ENCODE measurements at places on chromosomes 5 and 9.

- DNase-seq, result no peak
Observed at GRCh38 chr9:73219985-73220626, 68.4 kb downstream of the ANXA1 start.

DNA sequence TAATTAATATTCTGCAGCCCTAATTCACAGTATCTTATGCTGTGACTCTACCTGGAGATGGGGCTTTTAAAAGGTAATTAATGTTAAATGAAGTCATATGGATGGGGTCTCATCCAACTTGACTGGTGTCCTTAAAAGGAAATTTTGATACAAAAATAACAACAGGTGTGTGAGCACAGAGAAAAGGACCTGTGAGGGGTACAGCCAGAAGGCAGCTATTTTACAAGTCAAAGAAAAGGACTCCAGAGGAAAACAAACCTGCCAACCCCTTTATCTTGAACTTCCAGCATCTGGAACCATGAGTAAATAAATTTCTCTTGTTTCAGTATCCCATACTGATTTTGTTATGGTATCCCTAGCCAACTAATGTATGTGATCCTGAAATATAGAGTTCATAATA is 250.3 kb downstream of the TMEM232 start:
- no peak for DNase-seq

- DNase-seq, result no peak
Observed at GRCh38 chr5:149711338-149711737, 18.8 kb upstream of the PPARGC1B start.

DNA sequence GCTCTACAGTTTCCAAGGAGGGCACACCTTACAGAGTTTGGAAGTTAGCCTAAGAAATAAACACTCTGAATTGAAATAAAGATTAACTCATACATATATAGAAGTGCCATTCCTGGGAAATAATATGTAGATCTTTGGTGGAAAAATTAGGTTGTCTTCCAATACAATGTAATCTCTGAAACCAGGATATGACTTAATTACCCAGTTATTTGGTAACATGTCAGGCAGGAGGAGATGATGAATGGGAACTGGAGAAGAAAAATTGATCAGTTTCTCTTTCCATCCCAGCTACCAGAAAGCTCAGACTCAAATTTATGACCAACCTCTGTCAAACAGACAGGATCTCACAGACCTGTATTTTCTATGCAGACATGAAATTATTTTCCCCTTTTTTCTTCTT is 215.2 kb upstream of the SNX2 start:
- DNase-seq, result no peak

DNA sequence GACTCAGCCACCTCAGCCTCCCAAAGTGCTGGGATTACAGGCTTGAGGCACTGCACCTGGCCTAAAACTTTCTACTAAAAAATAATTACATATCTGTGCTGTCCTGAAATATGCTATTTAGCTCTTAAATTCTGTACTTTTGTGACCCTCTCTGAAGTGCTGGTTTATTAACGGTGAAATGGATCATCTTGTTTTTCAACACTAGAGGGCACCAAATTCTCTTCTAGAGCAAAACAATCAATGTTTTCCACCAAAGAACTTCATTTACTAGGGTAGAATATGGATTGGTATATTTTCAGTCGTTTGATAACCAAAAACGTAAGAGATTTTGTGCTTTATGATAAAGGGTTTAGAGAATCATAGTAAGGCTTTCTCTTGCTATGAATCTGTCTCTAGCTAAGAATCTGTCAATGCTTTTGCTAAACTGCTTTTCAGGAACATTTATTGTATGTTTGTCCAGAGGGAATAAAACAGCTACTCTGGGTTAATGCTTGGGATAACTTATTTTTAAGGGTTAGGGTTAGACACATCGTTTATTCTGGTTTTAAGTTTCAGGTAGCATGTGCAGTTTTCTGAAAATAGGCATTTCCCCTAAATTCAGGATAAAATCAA is 63.6 kb downstream of the RNF180 start:
- DNase-seq, result peak; percentile 59

DNA sequence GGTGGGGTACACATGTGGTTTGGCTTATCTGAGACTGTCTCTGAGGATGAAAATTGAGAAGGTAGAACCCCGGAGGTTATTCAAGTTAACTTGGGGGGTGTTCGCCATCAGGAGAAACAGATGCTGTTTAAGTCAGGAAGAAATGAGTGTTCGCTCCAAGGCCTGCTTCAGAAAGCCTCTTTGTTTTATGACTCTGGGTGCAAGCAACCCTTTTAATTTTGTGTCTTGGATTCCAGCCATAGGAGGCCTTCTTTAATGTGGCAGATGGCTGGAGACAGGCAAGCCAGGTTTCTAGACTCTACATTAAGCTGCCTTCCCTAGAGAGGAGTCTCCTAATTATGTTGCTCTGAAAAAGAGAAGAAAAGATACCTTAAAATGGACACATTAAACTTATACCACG is 4.2 kb upstream of the SMAD5 start:
- peak; percentile 89 for DNase-seq

DNA sequence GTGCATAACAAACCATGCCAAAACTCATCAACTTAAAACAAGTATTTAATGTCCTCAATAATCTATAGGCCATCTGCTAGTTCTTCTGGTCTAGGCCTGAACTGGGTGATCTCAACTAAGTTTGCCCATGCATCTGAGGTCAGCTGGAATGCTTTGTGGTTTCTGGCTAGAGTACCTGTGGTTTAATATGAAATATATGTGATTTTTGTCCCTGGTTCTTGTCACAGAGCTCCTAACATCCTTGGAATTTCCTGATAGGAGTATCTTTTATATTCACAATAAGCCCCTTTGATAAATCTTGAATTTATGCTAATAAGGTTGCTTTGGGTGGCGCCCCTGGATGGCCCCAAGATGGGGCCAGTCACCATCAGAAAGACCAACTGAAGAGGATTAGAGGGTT is 535.9 kb downstream of the DNAH5 start:
- DNase-seq, result no peak

DNA sequence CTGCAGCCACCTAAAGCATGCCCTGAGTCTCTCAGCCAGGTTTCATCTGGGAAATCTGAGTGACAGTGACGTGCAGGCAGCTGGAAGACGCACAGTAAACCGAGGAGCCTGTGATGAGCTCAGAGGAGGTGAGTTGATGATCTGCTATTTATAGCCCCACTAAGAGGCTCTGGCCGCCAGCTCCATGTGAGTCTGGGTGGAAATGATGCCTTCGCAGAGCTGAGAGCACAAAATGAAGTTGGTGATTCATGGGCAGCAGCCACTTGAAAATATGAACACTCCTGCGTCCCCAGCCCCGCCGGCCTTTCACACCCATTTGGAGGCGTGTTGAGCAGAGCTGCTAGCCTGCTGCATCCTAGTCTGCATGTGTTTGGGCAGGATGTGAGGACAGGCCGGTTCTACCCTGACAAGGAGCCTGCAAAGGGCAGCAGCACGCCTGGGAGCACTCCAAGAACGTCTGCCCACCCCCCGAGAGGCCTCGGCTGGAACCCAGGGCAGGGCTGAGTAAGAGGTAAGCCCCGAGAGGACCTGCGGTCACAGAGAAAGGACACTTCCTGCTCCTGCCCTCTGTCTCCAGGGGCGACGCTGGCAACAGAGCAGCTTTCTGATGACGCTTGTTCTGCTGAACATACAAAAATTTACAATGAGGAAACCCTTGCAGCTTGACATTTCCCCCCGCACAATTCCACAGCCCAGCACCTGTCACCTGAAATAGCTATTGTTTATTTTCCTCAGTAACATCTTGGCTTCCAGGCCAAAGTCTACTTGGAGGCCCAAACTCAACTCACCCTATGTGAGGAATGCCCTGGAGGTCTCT is 25.1 kb upstream of the CDKN2AIPNL start:
- peak; percentile 68 for DNase-seq

DNA sequence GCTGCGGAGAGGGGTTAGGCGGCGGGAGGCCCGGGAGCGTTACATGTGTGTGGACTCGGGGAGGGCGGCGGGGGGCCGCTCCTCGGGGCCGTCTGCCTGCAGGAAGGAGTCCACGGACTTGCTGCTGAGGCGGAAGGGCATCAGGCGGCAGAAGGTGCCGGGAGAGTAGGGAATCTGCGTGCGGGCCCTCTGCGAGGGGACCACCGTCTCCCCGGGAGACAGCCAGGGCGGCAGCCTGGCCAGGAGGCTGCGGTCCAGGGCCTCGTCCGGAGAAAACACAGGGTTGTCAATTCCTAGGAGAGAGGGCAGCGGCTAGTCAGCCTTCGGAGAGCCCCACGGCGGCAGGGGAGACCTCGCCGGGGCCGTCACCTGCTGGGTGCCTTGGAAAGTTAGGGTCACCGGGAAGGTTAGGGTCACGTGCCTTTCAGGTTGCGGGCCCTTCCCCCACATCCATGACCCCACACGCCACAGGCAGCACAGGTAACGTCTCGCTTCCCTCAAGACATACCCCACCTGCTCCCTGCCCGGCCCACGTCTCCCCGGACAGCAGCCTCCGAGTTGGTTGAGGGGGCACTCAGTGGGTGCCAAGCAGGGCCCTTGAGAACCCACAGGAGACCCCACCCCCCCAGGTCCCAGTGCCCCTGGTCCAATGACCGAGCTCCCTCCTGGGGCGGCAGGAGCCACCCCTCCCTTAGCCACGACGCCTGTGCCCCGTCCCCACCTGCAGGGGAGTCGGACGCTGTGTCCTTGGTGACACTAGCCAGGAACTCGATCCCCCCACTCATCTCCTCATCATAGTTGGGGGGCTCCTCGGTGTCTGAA is 32.1 kb downstream of the EXOC3 start:
- no peak for DNase-seq

GRCh38 chr9:107945493-107945892 is 455.9 kb upstream of the KLF4 start:
- no peak for DNase-seq

DNA sequence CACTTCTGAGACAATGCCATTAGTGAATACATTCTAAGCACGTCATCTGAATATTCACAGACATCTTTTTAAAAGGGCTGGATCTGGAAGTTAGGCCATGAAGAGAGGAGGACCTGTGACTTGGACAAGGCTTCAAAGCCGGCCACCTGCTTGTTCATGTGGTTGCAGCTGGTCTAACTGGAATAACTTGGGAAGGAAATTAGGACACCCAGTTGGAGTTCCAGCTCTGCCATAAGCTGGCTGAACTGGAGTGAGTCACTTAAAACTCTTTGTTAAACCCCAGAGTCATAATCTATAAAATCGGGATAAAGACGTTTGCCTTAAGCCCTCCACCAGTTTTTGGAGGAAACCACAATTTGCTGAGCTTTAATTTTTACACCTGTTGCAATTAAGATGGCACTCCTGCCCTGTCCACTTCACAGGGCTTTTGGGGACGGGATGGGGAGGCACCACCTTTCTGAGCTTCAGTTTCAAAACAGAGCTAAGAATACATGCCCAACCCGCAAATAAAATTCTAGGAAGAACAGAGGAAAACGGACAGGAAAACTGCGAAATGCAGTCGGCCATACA is 536 bp upstream of the STX17 start:
- peak; percentile 12 for DNase-seq

- no peak for DNase-seq
Observed at GRCh38 chr5:43711496-43711895, 108.5 kb downstream of the NNT start.

DNA sequence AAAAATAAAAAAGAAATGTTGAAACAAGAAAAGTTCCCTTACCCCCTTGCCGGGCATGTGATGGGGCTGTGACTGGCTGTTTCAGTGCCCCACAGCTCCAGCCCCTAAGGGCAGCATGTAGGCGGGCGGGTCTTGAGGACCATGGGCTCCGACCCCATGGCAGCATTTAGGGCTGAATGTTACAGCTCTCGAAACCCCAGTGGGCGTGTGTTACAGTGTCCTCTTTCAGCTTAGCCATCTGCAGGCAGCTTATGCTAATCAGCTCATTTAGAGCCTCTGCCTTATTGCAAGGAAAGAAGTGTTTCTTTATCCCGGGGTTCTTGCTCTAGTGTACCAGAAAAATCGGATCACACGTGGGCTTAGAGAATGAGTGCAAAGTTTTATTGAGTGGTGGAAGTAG is 497.4 kb upstream of the CYLC2 start:
- DNase-seq, result peak; percentile 81

GRCh38 chr5:109921735-109922380 is 232.1 kb downstream of the MAN2A1 start:
- DNase-seq, result peak; percentile 95

- no peak for DNase-seq
Observed at GRCh38 chr9:77827104-77827784, 179.1 kb upstream of the GNA14 start.

GRCh38 chr5:175306381-175306780 is 137.6 kb downstream of the DRD1 start:
- no peak for DNase-seq

GRCh38 chr9:123471843-123472570 is 116.0 kb downstream of the CRB2 start:
- no peak for DNase-seq

- DNase-seq, result no peak
Observed at GRCh38 chr5:176740702-176741496, 69.5 kb upstream of the UNC5A start.

GRCh38 chr5:1493941-1494340 is 29.8 kb downstream of the LPCAT1 start:
- DNase-seq, result no peak

DNA sequence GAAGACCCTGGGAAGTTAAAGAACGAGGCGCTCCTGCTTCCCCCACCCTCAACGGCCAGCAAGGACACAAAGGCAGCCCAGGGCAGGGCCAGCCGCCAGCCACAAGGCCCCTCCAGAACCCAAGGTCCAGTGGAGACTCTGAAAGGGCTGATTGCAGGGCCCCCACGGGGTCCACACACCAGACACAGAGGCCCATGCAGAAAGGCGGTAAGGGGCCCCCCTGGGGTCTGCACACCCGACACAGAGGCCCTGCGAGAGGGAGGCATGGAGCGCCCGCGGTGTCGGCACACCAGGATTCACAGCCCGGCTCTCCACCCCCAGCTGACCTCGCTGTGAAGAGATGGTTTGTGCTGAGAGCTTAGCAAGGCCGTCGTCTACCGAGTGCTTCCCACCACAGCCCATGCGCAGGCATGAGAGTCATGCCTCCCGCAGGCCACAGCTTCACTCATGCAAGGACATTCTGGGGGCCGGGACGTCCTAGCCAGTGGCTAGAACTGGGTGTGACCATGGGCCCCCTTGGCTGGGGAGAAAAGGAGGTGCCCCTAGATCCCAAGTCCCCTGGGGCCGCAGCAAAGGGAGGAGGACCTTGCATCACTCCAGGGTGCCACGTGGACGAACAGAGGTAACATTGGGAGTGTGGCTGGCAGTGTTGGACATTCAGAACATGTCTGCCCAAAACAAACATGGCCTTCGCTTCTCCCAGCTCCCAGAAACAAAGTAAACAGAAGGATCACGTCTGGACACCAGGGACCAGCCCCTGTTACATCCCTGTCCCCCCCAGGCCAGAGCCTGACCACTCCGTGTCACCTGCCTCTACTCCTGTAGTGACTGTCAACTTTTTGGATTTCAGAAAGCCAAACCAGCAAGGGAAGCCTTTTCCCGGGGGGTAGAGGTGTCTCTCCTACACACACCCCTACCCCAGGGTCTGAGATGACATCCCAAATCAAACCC is 9.8 kb downstream of the BRD3 start:
- no peak for DNase-seq

- no peak for DNase-seq
Observed at GRCh38 chr5:17182494-17182893, 34.9 kb upstream of the BASP1 start.
